Urinary bladder (tissue), 4 donors: ENCODE measurements at places on chromosomes 13 and 19. TPM values are rescaled to one million over a fixed set of nuclear protein-coding genes. Genes with fewer than 3 reads are reported as not detected.

DNA sequence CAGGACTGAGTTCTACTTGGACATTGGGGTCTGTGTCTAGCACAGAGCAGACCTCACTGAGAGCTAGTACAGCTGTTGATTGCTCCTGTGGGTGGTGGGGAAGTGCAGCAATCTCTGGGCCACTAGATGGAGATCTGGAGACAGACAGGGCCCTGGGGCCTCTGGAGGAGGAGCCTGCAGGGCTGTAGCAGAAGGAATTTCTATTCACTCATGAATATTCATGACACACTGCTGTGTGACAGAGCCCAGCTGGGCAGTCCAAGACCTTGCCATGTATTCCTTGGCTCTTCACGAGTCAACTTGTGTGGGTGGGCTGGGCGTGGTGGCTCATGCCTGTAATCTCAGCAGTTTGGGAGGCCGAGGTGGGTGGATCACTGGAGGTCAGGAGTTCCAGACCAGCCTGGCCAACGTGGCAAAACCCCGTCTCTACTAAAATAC is 37.5 kb downstream of the SUGP2 start:
- peak; percentile 28 for DNase-seq

- DNase-seq: no peak
Observed at GRCh38 chr13:84399320-84400085, 517.2 kb upstream of the SLITRK1 start.

DNA sequence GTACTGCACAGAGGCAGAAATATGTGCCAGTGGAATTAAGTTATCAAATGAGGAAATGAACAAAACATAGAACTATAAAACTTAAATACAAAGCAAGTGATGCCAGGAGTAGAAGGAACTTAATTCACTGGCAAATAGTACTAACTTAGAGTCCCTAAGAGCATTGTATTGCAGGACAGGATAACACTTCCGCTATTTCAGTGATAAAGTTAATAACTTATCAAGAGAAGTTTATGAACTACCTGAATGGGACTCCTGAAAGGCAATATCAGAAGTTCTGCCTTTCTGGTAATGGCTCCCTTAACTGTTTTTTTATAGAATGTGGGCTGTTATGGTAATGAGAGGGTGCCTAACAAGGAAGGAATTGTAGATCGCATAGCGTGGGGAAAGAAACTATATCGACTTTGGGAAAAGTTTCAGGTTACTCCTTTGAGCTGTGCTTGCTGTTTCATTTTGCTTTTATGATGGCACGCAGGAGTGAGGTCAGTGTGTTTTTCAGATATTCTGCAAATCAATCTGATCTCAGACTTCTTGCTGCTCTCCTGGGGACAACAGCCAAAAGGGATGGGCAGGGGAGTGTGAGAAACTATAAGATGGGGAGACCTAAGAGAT is 95.3 kb upstream of the MLNR start:
- no peak for DNase-seq

DNA sequence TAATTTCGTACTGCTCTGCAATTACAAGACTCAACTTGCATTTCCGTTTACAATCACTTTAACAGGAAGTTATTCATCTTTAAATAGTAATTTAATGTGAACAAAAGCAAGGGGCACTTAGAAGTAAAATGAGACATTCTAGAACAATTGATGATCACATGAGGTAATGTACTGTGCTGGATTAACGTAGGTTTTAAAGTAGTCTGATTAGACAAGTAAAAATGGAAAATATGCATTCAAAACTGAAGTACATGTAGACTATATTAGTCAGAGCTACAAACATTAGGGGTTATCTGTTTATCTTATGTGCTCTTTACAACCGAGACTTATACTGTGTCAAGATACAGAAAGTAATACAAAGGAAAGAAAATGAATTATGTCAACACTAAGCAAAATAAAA is 1528.0 kb downstream of the SLITRK5 start:
- DNase-seq: peak; percentile 2

GFY gene
- not detected for polyA plus RNA-seq

GZMM gene
- 1.5 TPM for polyA plus RNA-seq

IZUMO2 gene
- not detected for polyA plus RNA-seq

ZNF285 gene
- 2.8 TPM for polyA plus RNA-seq
